ENCODE measurements at places on chromosomes 6 and 20.

GRCh38 chr20:62598761-62599194, 43.5 kb upstream of the SLCO4A1 start:
- peak overlapping the region; percentile 55 for H3K27ac ChIP-seq
- no peak for DNase-seq
- peaks cover 70% of the 10 kb centered on the region for H3K4me1 ChIP-seq

GRCh38 chr6:18422136-18422535, 35.0 kb downstream of the RNF144B start:
- no peak for DNase-seq
- no peak overlapping the region for H3K27ac ChIP-seq
- no peaks in the 10 kb centered on the region for H3K36me3 ChIP-seq
- no peaks in the 10 kb centered on the region for H3K27me3 ChIP-seq
- no peak overlapping the region for H3K4me3 ChIP-seq
- H3K4me1 ChIP-seq: no peaks in the 10 kb centered on the region

DNA sequence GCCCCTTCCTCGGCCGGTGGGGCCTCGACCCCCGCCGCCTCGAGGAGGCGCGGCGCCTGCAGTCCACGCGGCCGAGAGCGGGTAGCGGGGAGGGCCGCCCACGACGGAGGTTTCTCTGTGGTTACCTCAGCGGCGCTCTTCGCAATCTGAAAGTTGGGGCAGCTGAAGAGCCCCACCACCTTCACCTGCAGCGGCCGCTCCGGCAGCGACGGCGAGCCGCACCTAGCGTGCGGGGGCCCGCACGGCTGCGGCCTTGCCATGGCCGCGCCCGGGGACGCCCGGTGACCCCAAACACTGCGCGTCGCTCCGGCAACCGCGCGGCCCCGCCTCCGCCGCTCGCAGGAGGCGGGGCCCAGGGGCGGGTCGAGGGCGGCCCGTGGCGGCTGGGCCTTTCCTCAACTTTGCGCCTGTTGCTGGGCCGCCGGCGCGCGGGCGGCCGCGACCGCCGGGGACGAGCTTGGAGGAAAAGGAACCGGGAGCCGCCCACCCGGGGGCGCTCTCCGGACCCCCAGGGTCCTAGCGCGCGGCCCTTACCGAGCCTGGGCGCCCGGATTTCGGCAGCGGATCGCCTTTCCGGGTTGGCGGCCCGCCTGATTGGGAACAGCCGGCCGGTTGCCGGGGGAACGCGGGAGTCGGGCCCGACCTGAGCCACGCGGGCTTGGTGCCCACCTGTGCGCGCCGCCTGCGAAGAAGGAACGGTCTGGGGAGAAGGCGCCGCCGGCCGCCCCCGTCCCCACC, at the start of the genes PPIL6 and SMPD2:
PPIL6 (minus strand) TSS at position 298 of the 738 bp plus-strand sequence; CDS start at position 260, 38 bp downstream.
SMPD2 (plus strand) TSS at position 394 of the 738 bp plus-strand sequence. CDS start 398 bp downstream, outside the sequence.
- peak within 1 kb of the TSS; percentile 94 for H3K4me3 ChIP-seq
- H3K4me1 ChIP-seq: peaks cover 20% of the 10 kb centered on the region
- no peaks in the 10 kb centered on the region for H3K36me3 ChIP-seq
- DNase-seq: peak; percentile 97
- H3K27ac ChIP-seq: peak within 1 kb of the TSS; percentile 90

- H3K27ac ChIP-seq: no peak overlapping the region
- DNase-seq: no peak
Measured at GRCh38 chr6:22447249-22448196, 121.8 kb upstream of the HDGFL1 start.

DNA sequence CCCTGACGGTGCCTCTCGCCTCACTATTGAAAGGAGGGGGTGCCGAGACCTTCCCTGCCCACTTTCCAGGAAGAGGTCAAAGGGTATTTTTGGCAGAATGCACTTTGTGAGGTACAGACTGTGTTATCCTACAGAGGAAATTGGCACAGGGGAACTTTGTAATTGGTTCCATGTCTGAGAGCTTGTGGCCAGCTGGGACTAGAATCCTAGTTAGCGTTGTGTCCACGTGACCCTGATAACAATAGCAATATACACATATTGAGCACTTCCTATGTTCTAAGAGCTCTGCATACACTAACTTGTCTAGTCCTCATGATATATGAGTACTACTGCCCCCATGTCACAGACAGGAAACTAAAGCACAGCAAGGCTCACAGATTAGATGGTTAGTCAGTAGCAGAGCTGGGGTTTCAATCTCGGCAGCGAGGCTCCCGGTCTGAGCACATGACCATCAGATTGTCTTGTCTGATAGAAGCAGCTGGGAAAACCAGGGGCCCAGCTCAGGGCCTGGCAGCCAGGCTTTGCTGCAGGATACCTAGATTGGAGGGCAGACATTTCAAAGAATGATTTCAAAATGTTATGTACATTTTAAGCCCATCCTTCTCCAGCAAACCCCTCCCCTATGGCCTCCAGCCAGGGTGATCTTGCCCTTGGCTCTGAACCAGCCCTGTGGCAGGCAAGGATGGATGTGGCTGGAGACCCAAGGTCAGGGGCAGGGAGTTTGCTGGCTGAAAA, 1.4 kb downstream of the MAPK13 start:
- H3K4me3 ChIP-seq: peak overlapping the region; percentile 47
- peaks cover 37% of the 10 kb centered on the region for H3K36me3 ChIP-seq

DNA sequence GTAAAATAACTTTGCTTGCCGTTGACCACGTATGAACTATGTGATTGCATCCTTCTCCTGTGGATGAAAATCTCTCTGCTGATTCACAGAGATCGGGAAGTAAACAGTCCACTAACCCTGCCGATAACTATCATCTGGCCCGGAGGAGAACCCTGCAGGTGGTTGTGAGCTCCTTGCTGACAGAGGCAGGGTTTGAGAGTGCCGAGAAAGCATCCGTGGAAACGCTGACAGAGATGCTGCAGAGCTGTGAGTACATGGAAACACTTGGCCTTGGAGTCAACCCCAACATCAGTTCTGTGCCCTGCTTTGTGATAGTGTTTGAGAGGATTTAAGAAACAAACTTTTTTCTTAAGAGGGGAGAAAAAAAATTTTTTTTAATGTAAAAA, 937 bp downstream of the TAF8 start:
- peak overlapping the region; percentile 95 for H3K27ac ChIP-seq
- no peaks in the 10 kb centered on the region for H3K36me3 ChIP-seq
- H3K4me1 ChIP-seq: peaks cover 77% of the 10 kb centered on the region
- H3K27me3 ChIP-seq: no peaks in the 10 kb centered on the region

DNA sequence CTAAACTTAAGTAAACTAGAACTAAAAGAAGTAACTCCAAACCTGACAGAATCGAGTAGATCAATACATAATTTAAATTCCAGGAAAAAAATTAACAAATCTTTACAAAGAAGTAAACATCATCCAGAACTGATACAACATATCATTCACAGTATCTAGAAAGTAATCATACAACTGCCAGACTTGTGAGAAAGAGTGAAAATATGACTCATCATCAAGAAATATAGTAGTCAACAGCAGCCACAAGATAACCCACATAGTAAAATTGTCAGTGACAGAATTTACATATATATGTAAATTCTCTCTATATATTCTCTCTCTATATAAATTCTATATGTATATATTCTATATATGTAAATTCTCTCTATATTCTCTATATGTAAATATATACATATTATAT, 242.8 kb upstream of the RGS17 start:
- H3K27me3 ChIP-seq: no peaks in the 10 kb centered on the region
- no peaks in the 10 kb centered on the region for H3K36me3 ChIP-seq
- no peak for DNase-seq
- H3K4me1 ChIP-seq: no peaks in the 10 kb centered on the region
- H3K27ac ChIP-seq: no peak overlapping the region

DNA sequence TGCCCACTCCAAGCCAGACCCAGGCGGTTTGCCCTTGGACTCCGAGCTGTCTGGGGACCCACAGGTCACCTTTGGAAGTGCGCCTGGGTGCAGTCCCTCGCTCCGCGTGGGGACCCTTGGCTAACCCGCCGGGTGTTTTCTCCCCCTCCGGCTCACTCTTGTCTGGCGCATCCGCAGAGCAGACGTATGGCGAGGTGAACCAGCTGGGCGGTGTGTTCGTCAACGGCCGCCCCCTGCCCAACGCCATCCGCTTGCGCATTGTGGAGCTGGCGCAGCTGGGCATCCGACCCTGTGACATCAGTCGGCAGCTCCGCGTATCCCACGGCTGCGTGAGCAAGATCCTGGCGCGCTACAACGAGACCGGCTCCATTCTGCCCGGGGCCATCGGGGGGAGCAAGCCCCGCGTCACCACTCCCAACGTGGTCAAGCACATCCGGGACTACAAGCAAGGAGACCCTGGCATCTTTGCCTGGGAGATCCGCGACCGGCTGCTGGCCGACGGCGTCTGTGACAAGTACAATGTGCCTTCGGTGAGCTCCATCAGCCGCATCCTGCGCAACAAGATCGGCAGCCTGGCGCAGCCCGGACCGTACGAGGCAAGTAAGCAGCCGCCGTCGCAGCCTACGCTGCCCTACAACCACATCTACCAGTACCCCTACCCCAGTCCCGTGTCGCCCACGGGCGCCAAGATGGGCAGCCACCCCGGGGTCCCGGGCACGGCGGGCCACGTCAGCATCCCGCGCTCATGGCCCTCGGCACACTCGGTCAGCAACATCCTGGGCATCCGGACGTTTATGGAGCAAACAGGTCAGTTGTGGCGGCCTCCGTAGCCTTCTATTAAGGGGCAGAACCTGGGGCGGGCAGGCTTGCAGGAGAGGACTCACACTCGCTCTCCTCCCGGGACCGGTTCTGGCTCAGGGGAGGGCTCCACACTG, 1.1 kb downstream of the PAX1 start:
- H3K27ac ChIP-seq: no peak overlapping the region
- peaks cover 99% of the 10 kb centered on the region for H3K27me3 ChIP-seq
- no peak overlapping the region for H3K4me3 ChIP-seq
- H3K4me1 ChIP-seq: peaks cover 15% of the 10 kb centered on the region
- peak; percentile 41 for DNase-seq

DNA sequence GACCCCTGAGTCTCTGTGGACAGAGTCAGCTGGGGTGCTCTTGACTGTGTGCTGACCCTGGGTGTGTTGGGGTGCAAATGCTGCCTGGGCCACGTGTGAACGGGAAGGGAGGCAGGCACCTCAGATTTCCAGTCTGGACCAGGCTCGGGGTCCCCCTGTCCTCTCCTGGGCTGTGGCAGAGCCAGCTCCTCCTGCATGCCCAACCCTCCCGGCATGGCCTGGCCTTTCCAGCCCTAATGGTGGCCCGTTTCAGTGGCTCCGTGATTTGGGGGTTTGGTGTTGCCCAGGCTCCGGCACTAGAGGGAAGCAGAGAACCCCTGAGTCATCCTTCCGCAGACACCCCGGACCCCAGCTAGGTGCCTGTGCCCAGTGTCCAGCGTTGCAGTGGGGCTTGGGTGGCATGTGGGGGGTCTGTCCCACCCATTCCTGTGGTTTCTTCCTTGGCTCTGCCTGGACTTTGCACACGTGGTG, 9.1 kb downstream of the RBM38 start:
- peaks cover 100% of the 10 kb centered on the region for H3K4me1 ChIP-seq
- H3K4me3 ChIP-seq: no peak overlapping the region
- H3K27ac ChIP-seq: peak overlapping the region; percentile 82
- H3K27me3 ChIP-seq: no peaks in the 10 kb centered on the region
- peak; percentile 85 for DNase-seq
- peaks cover 41% of the 10 kb centered on the region for H3K36me3 ChIP-seq

All from spleen (tissue), 13 donors.